ENCODE measurements at places on chromosomes 4 and X.

DNA sequence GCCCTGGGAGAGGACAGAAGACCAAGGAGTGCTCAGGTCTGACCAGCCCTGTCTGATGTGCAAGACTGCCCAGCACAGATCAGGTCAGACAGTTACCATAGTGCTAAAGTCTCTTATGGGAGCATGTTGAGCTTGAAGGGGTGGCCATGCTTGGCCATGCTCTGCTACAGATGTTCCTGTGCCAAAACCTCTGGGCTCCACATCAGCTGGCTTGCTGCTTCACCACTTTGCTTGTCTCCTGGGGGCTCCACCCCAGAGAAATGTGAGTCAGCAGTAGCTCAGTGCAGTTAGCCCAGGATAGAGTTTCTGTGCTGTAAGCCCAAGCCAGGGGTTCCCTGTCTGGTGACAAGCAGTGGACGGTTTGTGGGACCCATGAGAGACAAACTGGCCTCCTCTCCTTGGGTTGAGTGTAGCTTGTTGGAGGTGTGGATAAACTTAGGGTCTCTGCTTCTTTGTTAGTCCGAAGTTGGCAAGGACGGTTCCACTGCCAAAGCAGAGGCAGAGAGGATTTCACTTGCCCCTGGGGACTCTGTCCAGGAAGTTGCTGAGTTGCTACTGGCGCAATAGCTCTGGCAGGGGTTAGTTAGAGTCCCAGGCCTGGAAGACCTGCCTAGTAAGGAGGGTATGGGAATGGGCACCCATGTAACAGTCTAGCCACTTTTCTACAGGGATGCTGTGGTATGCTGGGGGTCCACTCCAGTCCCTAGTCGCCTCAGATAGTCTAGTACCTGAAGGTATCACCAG lies 8.7 kb upstream of the TMSB15C start:
- no peak for DNase-seq

DNA sequence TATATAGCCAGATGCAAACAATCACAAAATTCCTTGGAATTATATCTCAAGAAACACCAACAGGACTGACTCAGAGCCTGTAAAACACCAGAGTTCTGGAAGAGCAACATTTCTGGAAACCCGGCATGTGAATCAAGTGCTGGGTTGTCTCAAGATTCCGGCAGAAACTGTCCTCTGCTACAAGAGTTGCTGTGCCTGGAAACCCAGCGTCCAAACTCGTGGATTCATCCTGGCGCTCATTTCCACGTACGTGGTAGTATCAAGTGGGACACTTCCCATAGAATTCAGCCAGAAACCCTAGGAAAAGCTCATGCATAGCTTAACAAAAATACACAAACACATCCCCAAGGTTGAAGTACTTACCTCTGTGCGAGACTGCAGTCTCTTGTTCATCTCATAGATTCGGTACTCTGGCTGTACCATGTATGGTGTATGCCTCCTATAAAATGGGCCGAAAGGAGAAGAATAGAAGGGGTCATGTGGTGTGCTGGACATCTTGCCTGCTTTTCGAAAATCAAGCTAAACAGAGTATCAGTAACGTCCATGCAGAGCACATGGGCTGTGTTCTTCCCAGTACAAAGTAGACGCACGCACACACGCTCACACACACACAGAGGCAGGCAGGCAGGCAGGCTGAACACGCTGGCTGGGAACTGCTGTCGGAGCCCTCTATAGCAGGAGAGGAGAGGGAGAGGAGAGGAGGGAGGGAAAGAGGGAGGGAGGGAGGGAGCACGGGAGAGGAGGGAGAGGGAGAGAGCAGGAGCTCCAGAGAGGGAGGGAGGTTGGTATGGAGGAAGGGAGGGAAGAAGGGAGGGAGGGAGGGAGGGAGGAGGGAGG lies at the start of gene LDB2:
TSS of gene LDB2 (minus strand) at position 655 of the 837 bp plus-strand sequence.
- DNase-seq = no peak

DNA sequence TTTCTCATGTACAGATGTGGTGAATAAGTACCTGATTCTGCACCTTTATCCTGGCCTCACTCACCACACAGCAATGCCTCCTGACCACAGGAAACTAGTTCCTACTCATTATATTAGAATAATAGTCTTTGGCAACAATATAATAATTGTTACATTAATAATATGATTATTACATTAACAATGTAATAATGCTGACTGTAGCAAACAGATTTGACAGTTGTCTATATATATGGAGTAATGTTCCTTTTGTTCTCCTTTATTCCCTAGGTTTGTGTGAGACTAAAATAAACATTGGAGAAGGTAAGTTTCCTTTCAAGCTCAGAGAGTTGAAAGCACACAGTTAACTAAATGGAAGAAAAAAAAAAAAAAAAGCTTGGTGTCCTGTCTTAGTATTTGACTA lies 40.6 kb upstream of the NAA11 start:
- DNase-seq = no peak

DNA sequence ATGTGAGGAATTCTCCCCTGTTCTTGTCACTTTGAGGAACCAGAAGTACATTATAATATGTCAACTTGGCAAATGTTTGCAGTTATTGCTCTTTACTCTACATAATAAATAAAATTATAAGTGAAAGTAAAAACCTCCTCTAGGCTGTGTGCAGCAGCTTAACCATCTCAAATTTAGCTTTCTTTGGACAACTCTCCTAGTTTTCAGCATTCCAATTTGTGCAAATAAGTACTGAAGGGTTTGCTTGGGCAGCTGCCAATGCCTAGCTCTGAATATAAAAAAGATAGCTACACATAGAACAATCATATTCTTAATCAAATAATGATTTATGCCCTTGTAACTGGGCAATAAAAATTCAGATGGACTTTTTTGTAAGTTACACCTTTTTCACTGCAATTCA lies 82.5 kb downstream of the GASK1B start:
- no peak for DNase-seq

DNA sequence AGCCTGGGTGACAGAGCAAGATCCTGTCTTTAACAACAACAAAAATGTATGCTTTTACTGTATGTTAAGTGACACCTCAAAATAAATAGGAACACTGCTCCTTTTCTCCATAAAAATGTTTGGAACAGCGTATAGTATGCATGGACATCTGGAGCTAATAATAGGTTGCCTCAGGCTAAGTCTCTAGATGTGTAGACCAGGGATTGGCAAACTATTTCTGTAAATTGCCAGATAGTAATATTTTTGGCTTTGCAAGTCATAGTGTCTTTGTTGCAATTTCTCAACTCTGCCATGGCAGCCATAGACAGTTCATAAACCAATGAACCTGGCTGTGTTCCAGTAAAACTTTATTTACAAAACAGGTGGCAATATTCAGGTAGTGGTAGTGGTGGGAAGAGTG lies 76.6 kb upstream of the CBLL2 start:
- no peak for DNase-seq

DNA sequence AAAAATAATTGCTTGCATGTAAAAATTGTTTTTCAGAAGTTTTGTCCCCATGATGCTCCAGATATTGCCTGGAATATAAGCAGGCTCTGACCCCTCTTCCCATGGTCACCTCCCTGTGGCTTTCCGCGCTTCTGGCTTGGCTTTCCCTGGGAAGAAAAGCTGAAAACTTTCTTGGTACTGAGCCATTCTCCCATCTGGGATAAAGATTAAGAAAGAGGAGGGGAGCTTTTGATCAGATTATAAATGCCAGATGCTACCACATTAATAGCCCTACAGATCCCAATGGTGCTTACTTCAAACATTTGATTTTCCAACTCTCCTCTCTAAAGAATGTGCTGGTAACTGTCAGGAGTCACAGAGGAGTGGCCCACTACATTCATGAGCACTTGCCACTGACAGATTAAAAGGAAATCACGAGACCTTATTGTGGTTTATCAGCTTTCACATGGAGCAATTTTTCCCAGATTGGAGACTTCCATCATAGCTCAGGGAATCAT lies 54.4 kb upstream of the GAB1 start:
- DNase-seq = no peak

DNA sequence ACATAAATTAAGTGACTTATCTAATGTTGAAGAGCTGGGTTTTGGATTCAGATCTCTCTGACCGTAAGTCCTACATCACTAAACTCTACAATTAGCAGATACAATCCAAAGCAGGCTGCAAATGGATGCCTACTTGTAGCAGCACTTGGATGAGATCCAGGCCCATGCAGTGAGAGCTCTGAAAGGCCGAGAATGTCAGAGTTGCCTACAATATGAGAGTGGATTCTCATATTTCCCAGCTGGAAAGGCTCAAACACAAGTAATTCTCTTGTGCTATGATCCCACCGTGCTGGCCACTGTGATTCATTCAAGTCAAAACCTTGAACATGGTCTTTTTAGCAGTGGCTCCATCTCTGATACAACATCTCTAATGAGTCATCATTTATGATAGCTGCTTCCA lies 125.4 kb upstream of the CHRDL1 start:
- DNase-seq = no peak

All from NCI-H510A (cell line).